ENCODE measurements at places on chromosomes 7 and 10.

GRCh38 chr10:132222726-132223125 lies 36.0 kb downstream of the DPYSL4 start:
- DNase-seq = no peak

DNA sequence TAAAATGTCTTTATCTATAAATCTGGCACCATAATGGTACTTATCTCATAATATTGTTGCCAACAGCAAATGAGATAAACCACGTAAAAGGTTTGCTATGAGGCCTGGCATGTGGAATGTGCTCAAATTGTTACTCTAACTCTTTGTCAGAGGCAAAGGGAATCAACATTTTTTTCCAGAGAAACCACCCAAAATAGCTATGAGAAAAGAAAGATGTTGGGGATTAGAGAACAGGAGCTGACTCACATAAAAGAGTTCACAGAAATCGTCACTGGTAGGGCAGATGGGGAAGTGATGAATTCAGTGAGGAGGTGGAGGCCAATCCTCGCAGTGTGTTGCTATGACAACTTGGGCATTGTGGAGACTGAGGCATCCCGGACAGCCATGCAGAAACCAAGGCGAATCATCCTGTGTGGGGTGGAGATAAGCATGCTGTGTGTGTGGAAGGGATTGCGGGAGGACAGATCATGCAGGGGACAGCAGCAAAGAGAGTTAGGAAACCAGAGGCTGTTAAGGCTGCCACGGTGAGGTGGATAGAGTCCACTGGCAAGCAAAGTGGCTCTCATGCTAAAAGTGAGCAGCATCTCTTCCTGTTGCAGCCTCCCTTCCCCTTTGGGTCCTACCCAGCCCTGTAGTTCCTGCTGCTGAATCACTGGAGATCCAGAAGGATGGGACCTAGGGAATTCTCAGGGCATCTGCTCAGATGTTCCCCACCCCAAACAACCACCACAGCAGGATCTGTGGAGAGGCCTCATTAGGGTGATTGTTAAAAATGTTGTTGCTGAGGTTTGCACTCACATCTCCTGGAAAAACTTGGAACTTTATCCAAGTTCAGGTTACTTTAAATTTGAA lies 103.9 kb downstream of the CUBN start:
- DNase-seq = no peak

- DNase-seq = no peak
These were observed 76.4 kb upstream of the CDC14C start for GRCh38 chr7:48847917-48848316.

DNA sequence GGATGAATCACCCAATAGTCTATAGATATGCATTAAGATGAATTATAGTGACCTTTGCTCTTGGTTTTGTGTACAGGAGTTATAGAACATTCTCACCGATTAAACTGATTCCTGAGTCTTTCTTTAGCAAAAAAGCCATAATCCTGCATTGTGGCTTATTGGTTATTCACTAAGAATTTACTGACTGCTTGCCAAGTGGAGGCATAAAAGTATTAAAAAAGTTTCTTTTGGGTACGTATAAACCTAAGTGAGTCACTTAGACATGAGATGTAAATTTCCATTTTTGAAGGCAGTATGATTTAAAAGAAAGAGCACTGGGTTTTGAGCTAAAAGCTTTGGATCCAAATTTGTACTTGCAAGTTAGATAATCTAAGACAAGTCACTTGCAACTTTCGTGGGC lies 100.7 kb downstream of the CDK6 start:
- DNase-seq = no peak

- DNase-seq = no peak
These were observed 22.6 kb downstream of the PNPLA8 start for GRCh38 chr7:108503112-108504026.

Measured in lower lobe of right lung (tissue), 2 donors.